Activated gamma-delta T cell treated with anti-CD3 and anti-CD28 coated beads, Interleukin-2, amount 50 U/mL, for 16 hours (primary cell): ENCODE measurements at places on chromosomes 4 and X.

DNA sequence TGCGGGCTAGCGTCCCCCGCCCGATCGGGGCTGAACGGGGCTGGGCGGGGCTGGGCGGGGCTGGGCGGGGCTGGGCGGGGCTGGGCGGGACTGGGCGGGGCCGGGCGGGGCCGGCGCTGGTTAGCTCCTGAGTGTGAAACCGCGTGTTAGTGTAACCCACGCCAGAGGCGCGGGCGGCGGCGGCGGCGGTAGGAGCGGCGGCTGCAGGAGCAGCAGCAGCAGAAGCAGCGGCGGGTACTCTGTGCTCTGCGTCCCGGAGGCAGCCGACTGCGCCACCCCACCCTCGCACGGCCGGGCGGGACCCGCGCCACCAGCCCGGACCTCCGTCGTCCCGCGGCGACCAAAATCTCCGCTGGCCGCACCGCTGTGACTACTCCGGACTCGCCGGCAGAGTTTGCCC is 128.1 kb downstream of the LAS1L start:
- no peak for DNase-seq

- DNase-seq: no peak
These were observed 169.9 kb upstream of the LDB2 start for GRCh38 chr4:17068392-17068791.

- no peak for DNase-seq
These were observed 55.7 kb downstream of the LINC00632 start for GRCh38 chrX:140765043-140765784.

DNA sequence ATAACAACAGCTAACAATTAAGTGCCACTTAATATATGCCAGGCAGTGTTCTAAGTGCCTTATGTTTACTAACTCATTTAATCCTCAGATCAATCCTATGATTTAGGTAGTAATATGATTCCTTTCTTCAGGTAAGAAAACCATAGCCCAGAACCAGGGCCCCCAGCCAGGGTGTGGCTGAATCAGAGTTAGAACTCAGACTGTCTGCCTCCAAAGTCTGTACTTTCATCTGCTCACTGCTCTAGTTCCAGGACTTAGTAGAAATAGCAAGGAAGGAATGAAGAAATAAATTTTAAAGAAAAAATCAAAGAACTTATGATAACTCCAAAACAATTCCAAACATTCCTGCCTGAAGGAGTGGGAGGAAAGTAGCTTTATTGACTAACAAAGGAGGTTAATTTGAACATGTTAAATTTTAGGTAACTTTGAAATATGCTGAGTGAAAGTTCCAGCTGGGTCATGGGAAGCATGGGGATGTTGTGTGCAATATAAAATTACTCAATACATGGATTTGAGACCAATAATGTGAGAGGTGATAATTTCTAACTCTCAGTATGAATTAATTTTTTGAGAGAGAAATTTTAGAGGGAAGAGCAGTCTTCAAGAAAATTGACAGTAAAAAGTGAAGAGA is 8.8 kb upstream of the ADH1C start:
- no peak for DNase-seq

DNA sequence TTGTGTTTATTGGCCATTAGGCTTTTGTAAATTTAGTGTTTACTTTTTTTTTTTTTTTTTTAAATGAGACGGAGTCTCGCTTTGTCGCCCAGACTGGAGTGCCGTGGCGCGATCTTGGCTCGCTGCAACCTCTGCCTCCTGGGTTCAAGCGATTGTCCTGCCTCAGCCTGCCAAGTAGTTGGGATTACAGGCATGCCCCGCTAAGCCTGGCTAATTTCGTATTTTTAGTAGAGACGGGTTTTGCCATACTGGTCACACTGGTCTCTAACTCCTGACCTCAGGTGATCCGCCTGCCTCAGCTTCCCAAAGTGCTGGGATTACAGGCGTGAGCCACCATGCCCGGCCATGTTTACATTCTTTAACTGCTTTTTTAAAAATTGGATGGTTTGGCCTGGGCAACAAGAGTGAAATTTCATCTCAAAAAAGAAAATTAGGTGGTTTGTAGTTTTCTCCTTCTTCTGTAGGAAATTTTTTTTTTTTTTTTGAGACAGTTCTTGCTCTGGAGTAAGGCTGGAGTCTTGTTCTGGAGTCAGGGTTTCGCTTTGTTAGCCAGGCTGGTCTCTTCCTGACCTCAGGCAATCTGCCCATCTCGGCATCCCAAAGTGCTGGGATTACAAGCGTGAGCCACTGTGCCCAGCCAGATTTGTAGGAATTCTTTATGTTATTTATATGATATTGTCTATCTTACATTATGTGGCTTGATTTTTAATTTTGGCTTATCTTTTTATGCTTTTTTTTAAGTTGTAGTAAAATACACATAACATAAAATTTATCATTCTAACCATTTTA is 15.1 kb downstream of the UBE2K start:
- no peak for DNase-seq

DNA sequence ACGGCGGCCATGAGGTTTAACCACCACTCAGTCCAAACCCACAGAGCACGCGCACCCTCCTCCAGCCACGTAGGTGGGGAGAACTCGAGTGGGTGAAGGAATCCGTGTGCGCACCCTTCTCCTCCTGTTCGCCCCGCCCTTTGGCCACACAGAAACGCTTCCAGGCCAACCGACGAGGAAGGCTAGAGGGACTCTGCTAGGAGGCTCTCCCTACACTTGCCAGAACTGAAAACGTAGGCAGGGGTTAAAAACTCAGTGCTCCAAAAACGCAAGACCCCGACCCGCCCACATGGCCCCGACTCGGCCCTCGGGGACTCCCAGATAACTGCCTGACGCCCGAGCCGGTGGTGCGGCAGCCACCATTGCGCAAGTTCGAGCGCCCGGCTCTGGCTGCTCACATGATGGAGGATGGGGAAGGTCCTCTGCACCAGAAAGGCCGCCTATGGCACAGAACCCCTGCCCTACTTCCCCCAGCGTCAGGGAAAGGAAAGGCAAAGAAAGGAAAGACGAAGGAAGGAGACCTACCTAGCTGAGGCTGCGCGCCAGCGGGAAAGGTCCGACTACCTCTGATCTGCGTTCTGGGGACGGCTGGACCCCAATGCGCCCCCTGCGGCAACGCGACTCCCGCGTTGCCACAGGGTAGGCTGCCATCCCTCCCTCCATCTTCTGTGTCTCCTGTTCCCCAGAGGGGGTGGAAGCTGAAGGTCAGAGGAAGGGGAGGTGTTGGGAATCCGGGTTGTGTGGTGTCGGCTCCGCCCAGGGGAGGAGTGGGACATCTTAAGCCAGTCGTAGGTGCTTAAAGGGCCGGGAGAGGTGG is 201.9 kb upstream of the AGTR2 start:
- no peak for DNase-seq

- no peak for DNase-seq
These were observed 21.5 kb downstream of the ARSJ start for GRCh38 chr4:113957956-113958355.

GRCh38 chr4:169367826-169368225 is 97.1 kb upstream of the SH3RF1 start:
- no peak for DNase-seq

DNA sequence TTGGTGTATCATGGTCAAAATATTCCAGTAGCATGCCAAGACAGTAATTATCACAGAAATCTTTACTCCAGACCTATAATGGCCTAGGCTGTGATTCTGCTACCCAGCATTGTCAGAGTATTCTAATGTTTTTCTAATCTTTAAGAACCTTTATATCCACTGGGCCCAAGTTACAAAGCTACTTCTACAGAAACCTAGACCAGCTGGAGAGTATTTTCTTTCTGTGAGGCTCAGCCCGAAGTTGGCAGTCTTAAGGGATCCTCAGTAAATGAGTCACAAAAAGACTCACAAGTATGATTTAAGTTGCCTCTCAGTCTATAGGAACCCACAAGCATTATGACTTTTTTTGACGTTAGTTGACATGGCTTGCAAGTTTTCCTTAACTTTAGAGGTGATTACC is 638.5 kb upstream of the FAM241A start:
- no peak for DNase-seq

- DNase-seq: no peak
These were observed 129.0 kb downstream of the VSIG4 start for GRCh38 chrX:65910899-65911298.

GRCh38 chr4:113832803-113833202 is 71.3 kb upstream of the CAMK2D start:
- DNase-seq: no peak

DNA sequence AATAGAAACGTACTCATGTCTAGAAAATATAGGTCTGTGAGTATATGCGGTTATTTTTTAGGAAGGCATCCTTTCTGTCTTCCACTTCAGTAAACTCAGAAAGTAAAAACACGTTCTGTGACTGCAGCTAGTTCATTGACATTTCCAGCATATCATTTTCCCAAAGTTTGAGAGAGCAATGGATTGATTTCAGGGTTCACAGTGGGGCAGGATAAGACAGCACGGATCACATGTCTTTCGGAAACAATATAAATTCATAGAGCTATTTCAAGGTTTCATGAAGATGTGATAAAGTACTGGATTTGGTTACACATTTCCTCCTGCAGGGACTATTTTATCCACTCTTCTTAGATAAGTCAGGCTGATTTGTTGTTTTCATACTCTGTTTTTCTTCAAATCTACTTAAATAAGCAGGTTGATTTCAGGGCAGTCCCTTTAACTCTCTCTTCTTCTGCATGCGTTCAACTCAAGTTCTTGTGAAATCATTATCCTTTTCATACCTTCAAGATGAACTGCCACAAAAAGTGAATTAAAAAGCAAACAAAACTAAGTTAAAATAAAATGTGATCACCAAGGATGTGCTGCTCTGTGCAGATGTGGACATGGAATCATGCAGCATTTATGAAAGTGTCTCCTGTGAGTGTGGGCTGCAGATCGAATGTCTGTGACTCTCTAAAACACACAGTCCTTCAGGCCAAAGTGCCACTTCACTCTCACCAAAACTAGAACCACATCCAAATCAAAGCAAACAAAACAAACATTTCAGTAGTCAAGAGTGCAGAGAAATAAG is 187.7 kb downstream of the UNC5C start:
- no peak for DNase-seq

GRCh38 chr4:93649828-93650227 is 178.7 kb upstream of the ATOH1 start:
- DNase-seq: no peak

DNA sequence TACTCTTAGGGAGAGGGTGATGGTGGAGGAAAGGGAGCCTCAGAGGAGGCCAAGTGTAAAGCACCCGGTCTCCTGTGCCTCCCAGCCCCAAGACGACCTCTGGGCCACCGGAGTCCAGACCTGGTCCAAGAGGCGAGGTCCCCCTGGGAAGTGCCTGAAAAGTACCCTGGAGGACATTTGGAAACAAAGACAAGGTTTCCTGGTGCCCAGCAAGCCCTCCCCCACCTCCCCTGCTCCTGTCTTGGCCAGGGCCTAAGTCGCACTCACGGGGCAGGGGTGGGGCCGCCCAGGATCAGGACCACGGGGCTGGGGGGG is 532 bp upstream of the SH3BP2 start:
- DNase-seq: no peak

- no peak for DNase-seq
These were observed 109.2 kb downstream of the ARHGAP10 start for GRCh38 chr4:147840838-147841738.

GRCh38 chrX:41475591-41476241 is 28.6 kb downstream of the NYX start:
- no peak for DNase-seq

- no peak for DNase-seq
These were observed 38.9 kb downstream of the STARD8 start for GRCh38 chrX:68686097-68686977.

DNA sequence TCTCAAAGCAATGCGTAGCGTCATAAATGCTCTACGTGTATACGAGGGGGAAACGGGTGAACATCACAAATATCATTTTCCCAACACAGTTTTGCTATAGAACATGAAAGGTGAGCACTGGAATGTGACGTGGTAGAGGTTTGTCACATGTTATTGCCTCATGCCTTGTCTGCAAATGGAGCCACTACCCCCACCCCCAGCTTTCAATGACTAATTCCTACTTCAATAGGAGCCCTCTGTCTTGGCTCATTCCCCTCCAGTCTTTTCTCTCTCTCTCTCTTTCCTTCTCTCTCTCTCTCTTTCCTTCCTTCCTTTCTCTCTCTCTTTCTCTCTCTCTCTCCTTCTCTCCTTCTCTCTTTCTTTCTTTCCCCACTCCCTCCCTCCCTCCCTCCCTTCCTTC is 127.0 kb downstream of the STOX2 start:
- no peak for DNase-seq

DNA sequence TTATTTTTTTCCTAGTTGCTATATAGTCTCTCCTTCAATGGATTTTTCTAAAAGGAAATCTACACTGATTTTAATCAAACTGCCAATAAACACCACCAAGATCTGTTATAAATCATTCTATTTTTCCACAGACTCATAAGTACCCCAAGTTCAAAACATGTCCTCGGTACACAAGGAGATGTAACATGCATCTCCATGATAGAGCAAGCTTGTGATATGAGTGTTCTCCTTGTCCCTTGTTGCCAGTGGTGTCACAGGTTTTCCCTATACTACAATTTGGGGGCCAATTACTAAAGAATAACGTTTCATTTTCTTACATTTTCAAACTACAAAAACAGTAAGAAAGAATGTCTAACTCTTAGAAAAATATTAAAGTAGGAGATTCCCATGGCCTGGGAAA is 491 bp downstream of the ARHGEF6 start:
- DNase-seq: no peak

GRCh38 chr4:10582059-10582686 is 102.4 kb downstream of the CLNK start:
- no peak for DNase-seq

DNA sequence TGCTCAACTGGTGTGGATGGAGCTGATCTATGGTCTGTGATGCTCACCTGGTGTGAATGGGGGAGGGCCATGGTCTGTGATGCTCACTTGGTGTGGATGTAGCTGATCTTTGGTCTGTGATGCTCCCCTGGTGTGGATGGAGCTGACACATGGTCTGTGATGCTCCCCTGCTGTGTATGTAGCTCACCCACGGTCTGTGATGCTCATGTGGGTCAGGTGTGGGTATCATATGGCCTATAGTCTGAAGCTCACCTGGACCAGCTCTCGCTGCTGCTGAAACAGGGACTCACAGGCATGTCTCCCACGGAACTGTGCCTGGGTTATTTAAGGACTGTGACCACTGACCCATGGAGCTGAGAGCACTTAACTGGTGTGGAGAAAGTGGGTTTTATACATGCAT is 109.7 kb downstream of the CRLF2 start:
- DNase-seq: no peak

GRCh38 chr4:88583631-88584470 is 8.4 kb upstream of the HERC3 start:
- no peak for DNase-seq

GRCh38 chr4:71235311-71236201 is 103.3 kb upstream of the SLC4A4 start:
- no peak for DNase-seq

DNA sequence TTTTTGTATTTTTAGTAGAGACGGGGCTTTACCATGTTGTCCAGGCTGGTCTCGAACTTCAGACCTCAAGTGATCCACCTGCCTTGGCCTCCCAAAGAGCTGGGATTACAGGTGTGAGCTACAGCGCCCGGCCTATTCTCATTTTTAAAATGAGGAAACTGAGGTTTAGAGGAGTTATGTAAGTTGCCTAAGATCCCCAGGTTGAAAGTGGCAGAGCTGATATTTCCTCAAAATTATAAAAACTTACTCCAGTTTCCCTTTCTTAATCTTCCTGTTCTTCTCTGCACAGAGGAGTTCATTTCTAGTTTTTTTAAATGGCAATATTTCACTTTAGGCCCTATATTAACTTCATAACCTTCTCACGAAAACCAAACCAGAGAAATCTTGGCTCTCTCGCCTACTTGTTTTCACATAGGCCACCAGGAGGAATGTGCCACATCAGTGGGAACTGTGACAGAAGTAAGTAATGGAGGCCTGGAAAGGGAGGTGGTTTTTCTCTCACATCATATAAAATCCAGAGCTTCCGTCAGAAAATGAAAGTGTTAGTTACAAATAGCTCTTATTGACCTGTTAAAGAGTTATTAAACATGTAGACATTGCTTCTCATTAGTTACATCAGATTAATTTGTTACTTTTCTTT is 16.1 kb upstream of the RS1 start:
- DNase-seq: no peak
